ENCODE measurements at places on chromosomes 2 and 18. TPM values are rescaled to one million over a fixed set of nuclear protein-coding genes. Genes with fewer than 3 reads are reported as not detected.

GRCh38 chr2:167759531-167759930, 487.9 kb downstream of the STK39 start:
- H3K4me1 ChIP-seq, result peaks cover 41% of the 10 kb centered on the region
- no peaks in the 10 kb centered on the region for H3K27me3 ChIP-seq
- DNase-seq, result peak; percentile 58
- no peak overlapping the region for H3K27ac ChIP-seq

GRCh38 chr2:218022851-218023530, 20.2 kb upstream of the TNS1 start:
- no peak overlapping the region for H3K4me3 ChIP-seq
- no peak overlapping the region for H3K27ac ChIP-seq
- H3K27me3 ChIP-seq, result no peaks in the 10 kb centered on the region
- peaks cover 13% of the 10 kb centered on the region for H3K4me1 ChIP-seq
- DNase-seq, result no peak
- no peaks in the 10 kb centered on the region for H3K36me3 ChIP-seq

- H3K27ac ChIP-seq, result no peak overlapping the region
- DNase-seq, result no peak
- H3K36me3 ChIP-seq, result no peaks in the 10 kb centered on the region
- peaks cover 10% of the 10 kb centered on the region for H3K27me3 ChIP-seq
- no peaks in the 10 kb centered on the region for H3K4me1 ChIP-seq
Observed at GRCh38 chr2:68366083-68366560, 1.0 kb downstream of the PLEK start.

GRCh38 chr2:208595386-208596275, 189.0 kb downstream of the PTH2R start:
- no peaks in the 10 kb centered on the region for H3K36me3 ChIP-seq
- H3K4me3 ChIP-seq, result no peak overlapping the region
- peaks cover 9% of the 10 kb centered on the region for H3K27me3 ChIP-seq
- peaks cover 17% of the 10 kb centered on the region for H3K4me1 ChIP-seq

GRCh38 chr2:145146691-145147090, 626.8 kb upstream of the ZEB2 start:
- H3K27ac ChIP-seq, result no peak overlapping the region
- H3K4me3 ChIP-seq, result no peak overlapping the region
- DNase-seq, result no peak
- H3K27me3 ChIP-seq, result no peaks in the 10 kb centered on the region

- no peak overlapping the region for H3K4me3 ChIP-seq
- H3K27me3 ChIP-seq, result no peaks in the 10 kb centered on the region
- no peaks in the 10 kb centered on the region for H3K36me3 ChIP-seq
- DNase-seq, result no peak
- H3K4me1 ChIP-seq, result no peaks in the 10 kb centered on the region
- H3K27ac ChIP-seq, result no peak overlapping the region
Observed at GRCh38 chr2:238895361-238895882, 47.5 kb downstream of the TWIST2 start.

DNA sequence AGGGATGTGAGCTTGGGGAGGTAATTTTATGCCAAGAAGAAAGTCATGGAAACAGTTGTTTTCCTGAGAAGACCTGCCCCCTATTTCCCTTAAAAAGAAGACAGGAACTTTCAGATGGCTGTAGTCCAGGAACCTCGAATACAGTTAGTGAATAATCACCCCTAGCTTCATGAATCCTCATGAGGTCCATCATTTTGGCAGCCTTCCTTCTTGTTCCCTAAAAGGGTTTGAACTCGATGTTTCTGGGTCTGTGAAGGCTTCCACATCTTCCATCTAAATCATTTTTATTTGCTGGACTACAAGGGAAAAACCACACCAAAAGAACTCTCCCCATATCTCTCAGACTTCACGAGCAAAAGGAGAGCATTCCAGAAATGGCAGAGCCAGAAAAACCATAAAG, 290.8 kb downstream of the SLC4A3 start:
- no peak overlapping the region for H3K27ac ChIP-seq
- no peaks in the 10 kb centered on the region for H3K36me3 ChIP-seq
- no peak for DNase-seq
- no peak overlapping the region for H3K4me3 ChIP-seq

- H3K27ac ChIP-seq, result no peak overlapping the region
- H3K4me1 ChIP-seq, result no peaks in the 10 kb centered on the region
- H3K36me3 ChIP-seq, result no peaks in the 10 kb centered on the region
- H3K4me3 ChIP-seq, result no peak overlapping the region
- DNase-seq, result no peak
Observed at GRCh38 chr2:120453635-120453998, 107.7 kb downstream of the INHBB start.

Gene REEP1
- total RNA-seq, result 1.6 TPM

Gene MOGAT1
- 0.94 TPM for total RNA-seq

Gene IL18R1
- 0.17 TPM for total RNA-seq

Gene TMEM182
- 7.2 TPM for total RNA-seq
